ENCODE measurements at places on chromosomes 5 and 9.

DNA sequence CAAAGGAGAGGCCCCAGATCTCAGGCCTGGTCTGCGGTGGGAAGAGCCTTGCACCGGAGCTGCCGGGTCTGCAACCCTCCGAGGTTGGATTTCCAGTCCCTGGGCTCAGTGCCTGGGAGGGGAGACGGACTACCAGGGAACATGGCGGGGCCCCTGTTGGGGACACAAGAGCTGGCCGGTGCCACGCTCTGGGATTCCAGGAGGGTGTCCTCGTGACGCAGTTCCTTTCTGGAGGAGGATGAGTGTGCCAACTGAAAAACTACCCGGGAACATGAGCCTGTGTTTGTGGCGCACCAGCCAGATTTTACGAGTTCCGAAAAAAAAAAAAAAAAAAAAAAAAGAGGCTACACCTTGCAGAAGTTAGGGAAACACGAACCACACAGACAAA is 9.0 kb downstream of the NRARP start:
- no peak for DNase-seq

DNA sequence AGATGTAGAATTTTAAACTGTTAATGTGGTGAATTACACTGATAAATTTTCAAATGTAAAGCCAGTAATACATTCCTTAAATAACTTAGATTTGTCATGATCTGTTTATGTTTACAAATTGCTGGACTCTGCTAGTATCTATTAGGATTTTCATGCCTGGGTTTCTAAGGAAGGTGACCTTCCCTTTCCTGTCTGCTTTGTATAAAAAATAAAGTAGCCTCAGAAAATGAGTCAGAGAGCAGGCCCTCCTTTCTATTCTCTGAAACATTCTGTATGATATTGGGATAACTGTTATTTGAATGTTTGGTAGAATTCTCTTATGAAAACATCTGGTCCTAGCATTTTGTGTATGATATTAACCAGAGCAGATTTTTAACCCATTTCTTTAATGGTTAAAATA is 255.3 kb downstream of the SYK start:
- DNase-seq = no peak

DNA sequence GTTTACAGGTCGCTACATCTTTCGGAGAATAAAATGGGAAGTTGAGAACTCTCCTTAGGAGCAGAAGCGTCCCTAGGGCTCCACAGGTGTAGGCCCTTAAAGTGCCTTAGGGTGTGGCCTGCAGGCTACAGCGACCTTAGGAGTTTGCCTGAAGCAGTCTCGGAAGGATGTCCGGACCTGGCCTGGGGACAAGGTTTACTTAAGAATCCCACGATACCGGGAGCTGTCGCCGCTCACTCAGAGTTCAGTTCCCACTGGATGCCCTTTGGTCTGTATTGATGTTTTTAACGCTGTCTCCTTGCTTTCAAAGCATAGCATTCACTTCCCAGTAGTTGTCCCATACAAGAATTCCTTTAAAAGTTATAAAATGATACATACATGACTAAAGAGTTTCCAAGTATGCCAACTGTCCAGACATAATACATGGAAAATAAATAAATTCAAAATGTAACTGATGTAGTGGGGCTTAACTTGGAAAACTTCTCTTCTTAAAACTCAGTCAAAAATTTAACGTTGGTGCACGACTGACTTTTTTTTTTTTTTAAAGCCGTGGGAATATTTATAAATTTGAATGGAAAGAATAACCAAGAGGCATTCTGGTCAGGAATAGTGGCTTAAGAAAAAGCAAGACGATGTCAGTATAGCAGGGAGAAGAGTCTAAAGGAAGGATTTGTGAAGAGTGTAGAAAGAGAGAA is 848 bp downstream of the RAD50 start:
- DNase-seq = no peak

DNA sequence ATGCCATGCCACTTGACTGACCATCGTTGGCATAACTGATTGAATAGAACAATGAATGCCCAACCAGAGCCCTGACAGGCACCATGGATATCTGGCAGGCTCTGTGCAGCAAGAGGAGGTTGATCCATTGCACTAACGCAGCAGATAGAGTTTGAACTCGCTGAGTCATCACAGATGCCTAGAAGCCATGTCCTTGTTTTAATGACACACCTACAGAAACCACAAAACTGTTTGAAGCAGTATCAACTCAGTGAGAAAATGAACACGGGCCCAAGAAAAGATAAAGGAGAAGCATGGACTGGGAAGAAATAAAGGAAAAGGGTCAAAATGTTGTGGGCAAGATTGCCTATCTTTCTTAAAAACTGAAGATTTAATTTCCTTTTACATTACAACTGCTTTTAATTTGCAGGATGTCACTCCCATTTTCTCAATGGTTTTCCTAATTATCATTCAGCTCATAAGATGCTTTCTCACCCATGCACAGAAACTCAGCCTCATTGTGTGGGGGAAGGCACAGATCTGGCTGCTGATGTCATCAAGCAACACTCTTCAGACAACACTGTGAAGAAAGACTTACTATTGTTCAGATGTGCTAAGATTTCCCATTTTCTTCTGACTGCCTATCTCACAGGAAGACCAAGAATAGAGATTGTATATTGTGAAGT is 129.0 kb downstream of the PIK3R1 start:
- no peak for DNase-seq

DNA sequence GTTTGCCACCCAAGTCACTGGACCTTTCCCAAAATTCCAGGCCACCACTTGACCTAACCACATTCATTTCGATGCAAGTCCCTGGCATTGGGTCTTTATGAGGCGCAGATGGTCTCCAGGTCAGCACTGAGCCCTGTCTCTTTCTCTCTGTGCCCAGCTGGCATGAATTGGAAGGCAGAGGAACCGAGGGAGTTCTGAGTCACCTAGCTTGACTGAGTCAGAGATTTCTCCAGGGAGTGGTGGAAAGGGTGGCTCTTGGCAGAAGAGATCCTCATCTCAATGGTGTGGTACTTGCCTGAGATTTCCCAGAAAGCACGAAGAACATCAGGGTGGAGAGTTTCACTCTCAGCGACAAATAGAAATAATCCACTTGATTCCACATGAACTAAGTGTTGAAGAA is 43.8 kb downstream of the WDR36 start:
- DNase-seq = no peak

GRCh38 chr9:134929193-134930158 is 11.8 kb upstream of the FCN1 start:
- no peak for DNase-seq

DNA sequence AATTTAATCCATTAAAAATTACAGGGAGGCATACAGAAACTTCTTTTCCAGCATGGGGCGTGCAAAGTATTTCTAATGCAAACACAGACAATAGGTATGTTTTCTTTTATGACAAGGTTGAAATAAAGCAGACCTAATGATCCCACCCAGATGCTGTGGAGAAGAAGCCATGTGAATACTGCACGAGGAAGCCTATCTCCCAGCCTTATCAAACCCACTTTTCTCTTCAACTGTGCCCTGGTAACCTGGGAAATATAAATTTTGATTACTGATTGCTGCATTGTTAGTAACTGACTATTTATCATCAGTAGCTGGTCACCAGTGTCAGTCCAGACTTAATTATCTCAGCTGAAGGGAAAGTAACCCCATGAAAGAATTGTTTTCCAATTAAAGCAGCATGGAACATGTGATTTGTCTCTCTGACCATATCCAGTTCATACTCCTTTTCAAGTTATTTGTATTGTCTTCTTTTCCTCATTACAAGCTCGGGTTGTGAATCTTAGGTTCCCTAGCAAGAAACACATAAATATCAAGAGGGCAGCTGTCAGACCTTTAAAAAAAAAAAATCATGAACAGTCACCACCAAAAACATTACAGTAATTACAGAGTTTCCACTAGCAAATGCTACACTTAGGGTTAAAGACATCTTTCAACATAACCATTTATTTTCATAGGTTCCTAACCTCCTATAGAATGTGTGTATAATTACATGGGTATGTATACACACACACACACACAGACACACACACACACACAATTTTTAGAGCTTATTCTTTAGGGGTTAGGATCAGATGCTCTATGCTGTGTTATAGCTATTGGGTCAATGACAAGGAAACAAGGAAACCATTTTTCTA is 50.3 kb downstream of the SEMA6A start:
- no peak for DNase-seq

DNA sequence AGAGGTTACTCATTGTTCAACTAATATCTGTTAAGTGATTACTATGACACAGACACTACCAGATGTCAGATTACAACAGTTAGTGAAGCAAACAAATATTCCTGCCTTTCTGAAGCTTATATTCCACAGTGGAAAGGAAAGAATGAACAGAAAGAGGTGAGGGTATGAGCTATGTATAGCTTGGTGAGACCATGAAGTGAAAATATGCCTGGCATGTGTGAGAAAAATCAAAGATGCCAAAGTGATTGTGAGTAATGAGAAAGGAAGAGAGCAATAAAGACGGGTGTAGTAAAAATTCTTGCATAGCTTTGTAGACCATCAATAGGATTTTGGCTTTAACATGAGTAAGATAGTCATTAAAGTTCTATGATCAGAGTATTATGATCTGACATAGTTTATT is 734.5 kb upstream of the NUDT12 start:
- no peak for DNase-seq

DNA sequence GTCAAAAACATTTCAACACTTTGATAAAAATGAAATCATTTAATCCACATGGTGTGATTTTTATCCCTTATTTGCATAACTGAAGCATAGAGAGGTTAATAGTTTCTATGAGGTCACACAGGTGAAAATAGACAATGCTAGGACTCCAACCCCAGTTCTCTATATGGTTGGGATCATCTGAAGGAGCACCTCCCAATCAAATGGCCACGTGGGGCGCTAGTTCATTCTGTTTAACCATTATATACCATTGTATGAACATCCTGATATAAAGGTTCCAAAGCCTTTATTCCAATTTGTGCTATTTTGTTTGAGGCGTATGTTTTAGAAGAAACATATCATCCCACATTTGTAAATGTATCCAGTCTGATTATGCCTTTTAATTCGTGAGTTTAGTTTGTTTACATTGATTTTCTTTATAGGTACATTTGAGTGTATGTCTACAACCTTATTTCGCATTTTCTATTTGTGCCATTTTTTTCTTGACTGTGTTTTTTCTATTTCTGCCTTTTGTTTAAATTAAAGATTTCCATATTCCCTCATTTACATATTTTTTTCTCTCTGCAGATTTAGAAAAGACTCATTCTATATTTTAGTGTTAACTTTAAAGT is 1092.0 kb downstream of the MAT2B start:
- DNase-seq = no peak

DNA sequence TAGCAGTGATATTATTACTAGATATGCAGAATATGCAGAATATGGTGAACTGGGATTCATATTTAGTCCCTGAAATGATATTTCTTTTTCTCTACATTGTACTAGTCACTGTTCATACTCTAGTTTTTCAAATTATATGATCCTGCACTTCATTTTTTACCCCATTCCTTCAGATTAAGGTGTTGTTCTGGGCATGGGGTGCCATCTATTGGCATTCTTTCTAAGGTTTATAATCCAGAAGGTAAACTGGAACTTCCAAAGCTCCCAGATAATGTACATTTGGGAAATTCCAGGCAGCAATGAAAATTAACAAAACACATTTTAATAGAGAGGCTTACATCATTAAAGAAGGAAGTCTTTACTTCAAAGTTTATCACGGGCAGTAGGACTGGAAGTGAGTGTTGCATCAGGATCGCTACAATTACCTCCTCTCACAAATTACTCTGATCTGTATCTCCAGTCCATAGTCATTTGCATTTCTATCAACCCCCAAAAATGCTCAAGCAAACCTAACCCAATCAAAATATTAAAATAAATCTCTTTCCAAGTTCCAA is 12.5 kb downstream of the RFX3 start:
- DNase-seq = no peak

GRCh38 chr9:33131790-33132772 is 35.1 kb downstream of the B4GALT1 start:
- no peak for DNase-seq

GRCh38 chr5:153498516-153498915 is 8.0 kb downstream of the GRIA1 start:
- DNase-seq = no peak

DNA sequence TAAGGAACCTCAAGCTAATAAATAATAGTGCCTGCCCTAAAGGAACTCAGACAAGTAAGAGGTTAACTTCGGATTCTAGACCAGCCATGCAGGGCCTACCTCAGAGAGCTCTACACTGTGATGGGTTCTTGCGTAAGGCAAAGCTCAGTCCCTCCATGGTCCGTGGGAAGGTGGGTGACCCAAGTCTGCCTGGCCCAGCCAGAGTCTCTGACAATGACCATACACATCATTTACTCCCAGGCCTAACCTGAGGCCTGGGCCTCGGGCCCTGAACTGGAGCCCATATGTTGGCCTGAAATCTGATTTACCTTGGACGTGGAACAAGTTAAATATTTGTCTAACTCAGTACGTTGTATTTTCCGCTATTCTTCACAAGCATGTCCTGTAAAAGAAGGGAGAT is 55.1 kb downstream of the TMEM174 start:
- DNase-seq = no peak

DNA sequence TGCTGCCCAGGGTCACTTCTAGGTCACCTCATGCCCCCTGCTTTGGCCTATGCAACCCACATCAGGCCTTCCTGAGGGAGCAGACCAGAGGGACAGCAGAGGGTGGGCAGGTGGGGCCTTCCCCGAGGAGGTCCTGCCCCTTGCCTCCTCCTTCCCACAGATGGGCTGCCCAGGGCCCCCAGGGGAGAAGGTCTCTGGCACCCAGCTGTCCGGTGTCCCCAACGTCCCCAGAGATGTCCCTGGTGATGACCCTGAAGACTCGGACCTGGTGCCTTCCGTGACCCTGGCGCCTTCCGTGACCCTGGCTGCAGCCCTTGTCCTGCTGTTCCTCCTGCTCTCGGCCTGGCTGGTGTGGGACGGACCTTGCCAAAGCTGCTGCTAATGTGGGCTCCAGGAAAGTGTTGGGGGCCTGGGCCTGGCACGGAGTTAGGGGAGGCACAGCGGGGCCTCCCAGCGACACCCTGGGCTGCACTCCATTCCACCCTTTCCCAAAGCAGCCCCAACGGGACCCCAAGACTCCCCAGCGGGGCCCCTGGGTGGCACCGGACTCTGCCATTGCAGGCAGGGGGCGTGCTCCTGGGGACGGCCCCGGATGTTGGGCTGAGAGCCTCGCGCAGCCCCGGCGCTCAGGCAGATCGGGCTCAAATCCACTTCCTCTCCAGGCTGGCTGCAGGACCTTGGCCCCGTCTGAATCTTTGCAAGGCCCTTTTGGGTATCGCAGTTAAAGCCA is 6.8 kb upstream of the SLC2A6 start:
- no peak for DNase-seq
